Left forelimb (tissue), 1 donor: ENCODE measurements at places on chromosomes 12 and 14.

DNA sequence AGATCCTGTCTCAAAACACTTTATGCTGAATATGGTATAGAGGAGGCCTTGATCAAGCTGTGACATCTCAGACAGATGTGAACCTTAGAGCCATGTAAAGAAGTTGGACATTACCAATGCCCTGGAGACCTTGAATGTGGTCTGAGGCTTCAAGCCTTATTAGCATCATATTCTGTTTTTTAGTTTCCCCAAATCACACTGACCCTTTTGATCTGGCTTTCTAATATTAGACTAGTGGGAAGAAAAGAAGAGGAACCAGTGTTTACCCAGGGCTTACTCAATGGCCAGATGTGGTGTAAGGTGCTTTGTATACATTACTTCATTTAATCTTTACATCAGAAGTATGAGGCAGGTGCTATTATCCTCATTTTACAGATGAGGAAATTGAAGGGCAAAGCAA is 10.6 kb upstream of the TBPL2 start:
- DNase-seq: no peak

- no peak for DNase-seq
These were observed 37.3 kb upstream of the RAP1B start for GRCh38 chr12:68573406-68573805.

GRCh38 chr14:61444215-61444768 is 122.9 kb downstream of the PRKCH start:
- DNase-seq: no peak

GRCh38 chr12:120249875-120250795 is 15.4 kb downstream of the PXN start:
- DNase-seq: no peak

GRCh38 chr12:94636462-94637085 is 13.8 kb downstream of the TMCC3 start:
- DNase-seq: no peak

DNA sequence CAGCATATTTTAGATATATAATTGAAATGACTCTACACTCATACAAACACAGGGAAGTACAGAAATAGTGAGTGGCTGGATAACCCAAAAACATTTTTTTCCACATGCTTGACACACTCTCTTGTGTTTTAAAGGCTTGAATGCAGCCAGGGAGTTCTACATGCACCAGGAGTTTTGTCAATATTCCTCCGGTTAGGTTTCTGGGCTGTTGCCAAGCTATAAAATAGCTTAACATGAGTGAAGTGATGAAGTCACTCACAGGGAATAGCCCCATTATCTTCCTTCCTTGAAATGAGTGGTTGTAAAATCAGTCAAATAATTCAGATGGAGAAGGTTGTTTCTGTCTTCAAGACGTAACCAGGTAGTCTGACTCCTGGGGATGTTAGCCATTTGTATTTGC is 582.7 kb downstream of the SLC6A15 start:
- no peak for DNase-seq

GRCh38 chr14:61462566-61463193 is 141.3 kb downstream of the PRKCH start:
- DNase-seq: no peak

GRCh38 chr14:103725001-103725682 is 9.5 kb downstream of the ZFYVE21 start:
- no peak for DNase-seq
